ENCODE measurements at places on chromosomes 3 and 15.

DNA sequence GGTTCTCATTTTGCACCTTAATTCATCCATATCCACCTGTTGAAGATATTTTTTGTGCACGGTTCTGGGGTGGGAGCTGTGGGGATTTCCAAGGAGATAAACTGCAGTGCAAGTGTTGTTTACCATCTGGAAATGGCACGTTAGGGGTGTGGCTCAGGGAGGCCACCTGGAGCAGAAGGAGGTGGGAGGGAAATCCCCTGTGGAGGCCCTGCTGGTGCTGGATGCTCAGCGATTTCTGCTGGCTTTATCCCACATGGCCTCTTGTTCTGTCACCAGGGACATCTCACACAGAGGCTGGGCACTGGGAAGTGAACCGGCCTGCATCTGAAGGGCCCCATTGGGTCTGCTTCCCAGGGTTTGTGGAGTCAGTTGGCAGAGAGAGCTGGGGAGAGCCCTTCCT lies 24.3 kb downstream of the TRPM1 start:
- no peak for DNase-seq

DNA sequence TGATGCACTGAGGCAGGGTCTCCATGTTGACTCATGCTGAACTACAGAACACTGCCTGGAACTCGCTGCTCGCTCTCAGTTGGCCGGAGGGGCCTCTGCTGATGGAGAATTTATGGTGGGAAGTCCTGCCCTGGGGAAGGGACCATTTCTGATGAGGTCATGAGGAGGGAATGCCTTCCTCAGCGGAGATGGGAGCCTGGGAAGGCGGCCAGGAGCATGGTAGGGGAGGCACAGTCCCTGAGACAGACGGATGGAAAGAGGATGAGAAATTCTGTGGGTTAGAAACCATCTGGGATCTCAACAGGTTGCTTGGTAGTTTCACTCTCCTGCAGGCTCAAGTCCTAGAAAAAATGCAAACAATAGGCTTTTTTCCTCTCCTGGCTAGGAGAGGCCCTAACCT lies 56.8 kb upstream of the TPM1 start:
- DNase-seq, result no peak

- no peak for DNase-seq
Measured at GRCh38 chr3:152376351-152377183, 107.8 kb downstream of the MBNL1 start.

- DNase-seq, result no peak
Measured at GRCh38 chr3:101027286-101027685, 34.1 kb upstream of the ABI3BP start.

DNA sequence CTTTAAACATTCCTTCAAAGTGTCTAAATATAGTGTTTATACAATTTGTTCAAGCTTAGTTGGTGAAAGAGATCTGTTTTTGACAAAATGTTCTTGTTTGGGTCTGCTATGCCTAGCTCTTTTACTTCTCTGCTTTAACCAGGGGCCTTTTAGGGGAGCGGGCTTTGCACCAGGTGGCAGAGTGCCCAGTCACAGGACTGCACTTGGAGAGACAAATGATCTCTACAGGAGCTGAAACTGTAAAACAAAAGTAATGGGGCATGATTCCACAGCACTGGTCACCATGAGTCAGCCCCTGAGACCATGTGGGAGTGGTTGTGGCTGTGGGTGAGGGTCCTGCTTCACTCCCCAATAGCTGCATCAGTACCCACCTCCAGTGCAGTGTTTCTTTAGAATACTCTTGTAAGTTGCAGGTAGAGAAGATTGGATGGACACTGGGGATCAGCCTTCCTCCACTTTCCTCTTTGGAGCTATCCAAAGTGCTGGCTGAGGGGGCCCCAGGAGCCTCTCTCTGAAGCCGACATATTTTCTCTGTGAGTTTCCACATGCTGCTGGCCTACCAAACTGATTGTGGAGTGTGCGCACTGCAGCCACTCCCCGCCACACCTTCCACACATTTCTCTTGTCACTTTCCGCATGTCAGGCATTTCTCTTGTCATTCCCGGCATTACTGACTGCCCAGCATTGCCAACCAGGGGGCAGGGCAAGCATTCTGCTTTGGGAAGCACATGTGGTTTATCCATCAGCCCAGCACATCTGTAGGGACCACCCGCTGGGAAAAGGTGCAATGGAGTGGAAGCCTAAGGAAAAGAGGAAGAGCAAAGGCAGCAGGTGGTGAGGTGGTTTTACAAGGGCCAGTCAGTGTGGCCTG lies 110.0 kb downstream of the EPHB1 start:
- no peak for DNase-seq

- no peak for DNase-seq
Measured at GRCh38 chr3:53804697-53805462, 41.3 kb downstream of the CHDH start.

Measured in kidney (tissue), 22 donors.